Stimulated activated CD4-positive, alpha-beta T cell treated with anti-CD3 and anti-CD28 coated beads, Interleukin-15, amount 100 ng/mL, for 24 hours (primary cell): ENCODE measurements at places on chromosomes 2 and 18.

DNA sequence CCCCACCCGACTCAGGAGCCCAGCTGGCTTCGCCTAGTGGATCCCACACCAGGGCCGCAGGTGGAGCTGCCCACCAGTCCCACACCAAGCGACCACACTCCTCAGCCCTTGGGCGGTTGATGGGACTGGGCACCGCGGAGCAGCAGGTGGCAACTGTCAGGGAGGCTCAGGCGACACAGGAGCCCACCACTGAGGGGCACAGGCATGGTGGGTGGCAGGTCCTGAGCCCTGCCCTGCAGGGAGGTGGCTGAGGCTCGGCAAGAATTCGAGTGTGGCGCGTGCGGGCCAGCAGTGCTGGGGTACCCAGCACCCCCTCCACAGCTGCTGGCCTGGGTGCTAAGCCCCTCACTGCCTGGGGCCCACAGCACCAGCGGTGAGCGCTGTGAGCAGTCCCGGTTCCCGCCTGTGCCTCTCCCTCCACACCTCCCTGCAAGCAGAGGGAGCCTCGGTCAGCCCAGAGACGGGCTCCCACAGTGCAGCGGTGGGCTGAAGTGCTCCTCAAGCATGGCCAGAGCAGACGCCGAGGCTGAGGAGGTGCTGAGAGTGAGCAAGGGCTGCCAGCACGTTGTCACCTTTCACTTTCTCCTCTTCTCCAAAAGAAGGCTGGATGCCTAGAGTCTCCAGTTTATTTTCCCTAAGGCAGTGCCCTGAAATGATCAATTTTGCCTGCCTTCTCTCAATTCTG is 1440.7 kb upstream of the ZEB2 start:
- DNase-seq = no peak

- DNase-seq = peak; percentile 56
Observed at GRCh38 chr2:38750011-38750890, 910 bp downstream of the SRSF7 start.

DNA sequence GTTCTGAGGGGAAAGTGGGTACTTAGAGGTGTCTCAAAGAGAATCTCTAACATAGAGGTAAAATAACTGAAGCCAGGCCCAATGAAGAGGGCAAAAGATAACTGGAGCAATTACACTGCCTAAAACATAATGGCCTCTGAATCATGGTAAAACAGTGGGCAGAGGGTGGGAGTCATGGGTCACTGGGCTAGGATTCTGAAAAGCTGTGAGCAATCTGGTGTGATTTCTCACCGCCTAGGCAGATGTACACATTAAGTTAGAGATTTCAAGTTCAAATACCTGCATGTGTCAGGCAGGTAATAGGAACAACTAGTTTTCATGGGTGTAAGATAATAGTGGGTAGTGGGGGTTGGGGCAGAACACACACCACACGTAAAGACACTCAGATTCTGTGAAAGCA is 45.6 kb downstream of the INSIG2 start:
- DNase-seq = no peak

DNA sequence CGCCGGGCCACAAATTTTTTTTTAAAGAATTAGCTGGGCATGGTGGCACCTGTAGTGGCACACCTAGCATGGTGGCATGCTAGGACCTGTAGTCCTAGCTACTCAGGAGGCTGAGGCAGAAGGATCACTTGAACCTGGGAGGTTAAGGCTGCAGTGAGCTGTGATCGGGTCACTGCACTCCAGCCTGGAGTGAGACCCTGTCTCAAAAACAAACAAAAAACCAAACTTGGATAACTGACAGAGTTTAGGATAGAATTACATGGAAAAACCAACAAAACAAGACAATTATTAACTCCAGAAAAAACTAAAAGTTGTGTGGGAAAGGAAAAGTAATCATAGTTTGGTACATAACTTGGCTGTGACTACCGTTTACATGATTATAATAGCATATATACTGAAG is 1.6 kb upstream of the CFLAR start:
- no peak for DNase-seq

GRCh38 chr2:156333274-156333950 is 891 bp upstream of the NR4A2 start:
- no peak for DNase-seq

DNA sequence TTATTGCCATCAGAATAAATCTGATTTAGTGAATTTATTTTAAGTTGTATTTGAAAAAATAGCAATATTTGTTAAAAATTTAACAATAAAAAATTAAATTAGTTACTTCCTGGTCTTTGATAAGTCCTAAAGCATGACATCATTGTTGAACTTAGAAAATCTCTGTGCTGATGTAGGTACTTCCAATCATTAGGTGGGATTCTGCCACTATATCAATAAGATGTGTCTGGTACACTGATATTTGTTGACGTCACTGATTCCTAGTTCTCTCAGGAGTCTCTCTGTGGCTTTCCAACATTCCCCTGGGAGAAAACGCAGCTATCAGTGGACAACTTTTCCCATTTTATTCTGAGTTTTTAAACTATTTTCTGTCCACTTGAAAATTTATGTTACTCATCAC is 143.5 kb downstream of the GALNT13 start:
- no peak for DNase-seq
